ENCODE measurements at places on chromosomes 6 and 20. TPM values are rescaled to one million over a fixed set of nuclear protein-coding genes. Genes with fewer than 3 reads are reported as not detected.

- H3K27me3 ChIP-seq = peaks cover 15% of the 10 kb centered on the region
- no peaks in the 10 kb centered on the region for H3K36me3 ChIP-seq
- H3K4me1 ChIP-seq = no peaks in the 10 kb centered on the region
- DNase-seq = no peak
- no peak overlapping the region for H3K4me3 ChIP-seq
Measured at GRCh38 chr6:157690441-157691210, 132.4 kb upstream of the SNX9 start.

DNA sequence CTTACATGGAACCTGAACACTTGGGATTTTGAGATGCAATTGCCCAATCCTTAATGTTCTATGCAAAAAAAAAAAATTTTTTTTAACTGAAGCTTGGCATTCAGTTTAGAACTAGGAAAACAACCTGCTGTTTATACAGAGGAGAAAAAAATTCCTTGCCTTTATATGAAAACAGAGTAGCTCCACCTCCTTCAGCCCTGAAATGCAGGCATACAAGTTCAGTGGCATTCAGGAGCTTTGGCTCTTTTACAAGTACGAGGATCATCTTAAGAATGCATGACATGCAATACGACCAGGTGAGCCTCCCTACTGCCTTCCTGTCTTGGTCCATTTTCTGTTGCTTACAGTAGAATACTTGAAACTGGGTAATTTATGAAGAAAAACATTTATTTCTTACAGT is 20.4 kb downstream of the PAX1 start:
- DNase-seq = no peak
- H3K27me3 ChIP-seq = no peaks in the 10 kb centered on the region
- no peak overlapping the region for H3K4me3 ChIP-seq
- H3K27ac ChIP-seq = no peak overlapping the region

- H3K27me3 ChIP-seq = no peaks in the 10 kb centered on the region
- no peaks in the 10 kb centered on the region for H3K4me1 ChIP-seq
- H3K4me3 ChIP-seq = no peak overlapping the region
- no peak for DNase-seq
- H3K36me3 ChIP-seq = no peaks in the 10 kb centered on the region
Measured at GRCh38 chr20:55271371-55271770, 733.9 kb downstream of the CBLN4 start.

GRCh38 chr6:86153521-86153920 is 510.8 kb upstream of the SYNCRIP start:
- no peak overlapping the region for H3K4me3 ChIP-seq
- H3K27me3 ChIP-seq = 0 out of 2 replicates have a peak, but pooled peaks cover 3% of the 10 kb centered on the region
- no peaks in the 10 kb centered on the region for H3K4me1 ChIP-seq
- no peaks in the 10 kb centered on the region for H3K36me3 ChIP-seq
- no peak overlapping the region for H3K27ac ChIP-seq
- DNase-seq = no peak

DNA sequence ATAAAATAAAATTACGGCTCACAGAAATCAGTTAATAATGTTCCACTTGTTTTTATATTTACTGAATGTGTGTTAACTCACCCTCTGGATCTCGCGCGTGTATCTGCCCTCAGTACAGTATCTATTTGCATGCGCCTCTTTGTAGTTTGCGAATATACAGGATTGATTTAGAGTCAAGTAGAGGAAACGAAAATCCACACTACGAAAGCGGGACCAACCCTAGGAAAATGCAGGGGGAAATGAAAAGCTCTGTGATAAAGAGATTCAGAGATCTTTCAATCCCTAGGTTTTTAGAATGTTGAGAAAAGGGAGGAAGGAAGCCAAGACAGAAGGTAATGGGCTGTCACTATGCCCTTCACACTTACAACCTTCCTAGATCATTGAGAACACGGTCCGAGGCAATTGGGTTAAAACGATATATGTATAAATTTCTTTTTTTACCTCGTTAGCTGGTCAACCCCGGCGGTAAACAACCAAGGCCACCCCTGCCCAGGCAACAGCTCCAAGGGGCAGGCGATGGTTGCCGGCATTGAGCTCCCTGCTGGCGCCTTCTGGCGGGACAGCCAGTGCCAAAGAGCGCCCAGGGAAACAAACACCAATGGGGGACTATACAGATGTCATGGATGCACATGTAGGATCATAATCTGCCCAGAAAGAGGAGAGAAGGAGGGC is 792 bp upstream of the FUT9 start:
- H3K4me1 ChIP-seq = no peaks in the 10 kb centered on the region
- no peak overlapping the region for H3K27ac ChIP-seq
- no peak for DNase-seq
- H3K36me3 ChIP-seq = no peaks in the 10 kb centered on the region
- no peak overlapping the region for H3K4me3 ChIP-seq

- peaks cover 9% of the 10 kb centered on the region for H3K36me3 ChIP-seq
- peak overlapping the region; percentile 66 for H3K4me3 ChIP-seq
- H3K27me3 ChIP-seq = no peaks in the 10 kb centered on the region
- no peak for DNase-seq
- H3K4me1 ChIP-seq = peaks cover 36% of the 10 kb centered on the region
Measured at GRCh38 chr6:31402324-31403282, 792 bp upstream of the MICA start.

DNA sequence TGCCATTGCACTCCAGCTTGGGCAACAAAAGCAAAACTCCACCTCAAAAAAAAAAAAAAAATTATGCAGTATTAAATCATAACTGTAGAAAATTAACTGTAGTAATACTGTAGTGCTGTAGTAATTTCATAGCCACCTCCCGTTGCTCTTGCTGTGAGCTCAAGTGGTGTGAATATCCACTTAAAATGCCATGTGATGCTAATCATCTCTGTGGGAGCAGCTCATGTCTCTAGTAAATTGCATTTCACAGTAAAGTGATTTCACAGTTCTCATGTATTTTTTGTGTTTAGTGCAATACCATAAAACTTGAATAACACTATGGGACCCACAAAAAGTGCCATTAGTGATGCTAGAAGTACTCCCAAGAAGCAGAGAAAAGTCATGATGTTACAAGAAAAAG is 14.4 kb upstream of the FAM217A start:
- no peaks in the 10 kb centered on the region for H3K36me3 ChIP-seq
- no peaks in the 10 kb centered on the region for H3K4me1 ChIP-seq
- DNase-seq = no peak
- H3K27ac ChIP-seq = no peak overlapping the region
- no peak overlapping the region for H3K4me3 ChIP-seq

DNA sequence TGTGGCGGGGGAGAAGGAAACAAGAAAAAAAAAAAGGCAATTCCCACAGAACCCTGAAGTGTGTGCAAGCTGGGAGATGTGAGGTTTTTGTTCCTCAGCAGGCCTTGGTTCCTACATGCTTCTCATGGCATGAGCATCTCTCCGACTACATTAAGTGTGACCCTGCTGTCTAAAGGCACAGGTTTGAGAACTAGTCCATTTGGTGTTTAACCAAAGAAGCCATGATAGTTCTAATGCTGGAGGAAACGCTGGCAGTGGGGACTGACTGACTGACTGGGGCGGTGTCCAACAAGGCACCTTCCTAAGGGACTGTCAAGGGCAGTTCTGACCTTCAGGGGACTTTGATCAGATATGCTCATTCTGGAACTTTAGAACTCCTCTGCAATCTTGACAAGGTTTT is 3.8 kb downstream of the TXNDC5 start:
- H3K4me3 ChIP-seq = no peak overlapping the region
- H3K27me3 ChIP-seq = no peaks in the 10 kb centered on the region
- peaks cover 50% of the 10 kb centered on the region for H3K36me3 ChIP-seq
- no peak overlapping the region for H3K27ac ChIP-seq
- DNase-seq = no peak
- peaks cover 18% of the 10 kb centered on the region for H3K4me1 ChIP-seq

DNA sequence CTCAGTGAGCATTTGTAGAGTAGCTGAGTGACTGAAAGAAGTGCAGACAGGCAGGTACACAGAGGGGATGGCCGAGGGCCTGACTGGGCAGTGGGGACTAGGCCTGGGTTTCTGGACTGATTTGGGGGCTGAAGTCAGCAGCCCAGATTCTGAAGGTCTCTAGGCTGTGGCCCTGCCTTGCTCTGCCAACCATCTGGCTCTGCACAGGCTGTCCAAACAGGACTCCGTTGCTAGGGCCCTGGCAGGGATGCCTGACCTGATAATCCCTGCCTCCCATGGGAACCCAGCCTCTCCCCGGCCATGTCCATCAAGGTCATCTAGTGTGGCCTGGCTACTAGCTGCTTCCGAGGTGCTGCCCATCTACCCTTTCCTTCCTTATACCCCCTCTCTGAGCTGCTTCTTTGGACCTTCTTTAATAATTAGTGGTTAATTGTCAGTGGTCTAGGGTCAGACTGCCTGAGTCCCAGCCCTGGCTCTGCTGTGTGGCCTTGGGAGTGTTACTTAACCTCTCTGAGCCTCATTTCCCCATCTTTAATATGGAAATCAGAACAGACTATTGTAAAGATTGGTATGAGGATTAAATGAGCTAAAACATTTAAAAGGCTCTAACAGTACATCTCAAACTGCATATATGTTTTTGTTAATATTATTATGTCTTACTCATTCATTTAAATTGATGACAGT is 137.9 kb downstream of the VEGFA start:
- no peak overlapping the region for H3K27ac ChIP-seq
- no peak overlapping the region for H3K4me3 ChIP-seq
- no peak for DNase-seq
- no peaks in the 10 kb centered on the region for H3K36me3 ChIP-seq
- no peaks in the 10 kb centered on the region for H3K27me3 ChIP-seq

- peaks cover 100% of the 10 kb centered on the region for H3K36me3 ChIP-seq
- no peaks in the 10 kb centered on the region for H3K4me1 ChIP-seq
- DNase-seq = no peak
- no peak overlapping the region for H3K27ac ChIP-seq
- no peak overlapping the region for H3K4me3 ChIP-seq
Measured at GRCh38 chr20:45948261-45948733, 13.8 kb downstream of the PCIF1 start.

- H3K27ac ChIP-seq = no peak overlapping the region
- DNase-seq = no peak
- H3K4me3 ChIP-seq = no peak overlapping the region
Measured at GRCh38 chr6:83696674-83697073, 12.2 kb downstream of the SNAP91 start.

DNA sequence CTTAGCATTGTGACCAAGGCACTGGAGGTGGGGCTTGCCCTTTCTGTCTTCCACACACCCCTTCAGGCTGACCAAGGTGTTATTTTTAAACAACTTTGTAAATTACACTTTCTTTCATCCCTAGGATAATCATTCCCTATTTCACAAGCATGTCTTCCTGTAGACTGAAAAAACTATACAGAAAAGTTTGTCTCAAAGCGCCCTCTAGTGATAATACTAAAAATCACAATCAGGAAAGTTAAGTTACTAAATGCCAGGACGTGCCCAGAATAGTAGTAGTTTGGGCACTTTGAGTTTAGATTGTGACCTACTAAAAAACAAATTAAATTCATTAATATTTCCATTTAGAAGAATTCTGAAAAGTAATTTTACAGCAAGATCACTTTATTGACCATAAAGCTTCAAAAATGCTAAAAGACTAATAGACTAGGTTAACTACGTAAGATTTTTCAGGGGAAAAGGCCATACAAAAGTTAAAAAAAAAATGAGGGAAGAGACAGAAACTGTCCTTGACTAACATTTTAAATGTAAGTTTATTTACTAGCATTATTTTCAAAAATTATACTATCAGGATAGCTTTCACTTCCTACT is 123.3 kb upstream of the DUSP22 start:
- H3K4me3 ChIP-seq = no peak overlapping the region
- H3K36me3 ChIP-seq = no peaks in the 10 kb centered on the region
- DNase-seq = no peak
- H3K4me1 ChIP-seq = no peaks in the 10 kb centered on the region
- peaks cover 16% of the 10 kb centered on the region for H3K27me3 ChIP-seq

DNA sequence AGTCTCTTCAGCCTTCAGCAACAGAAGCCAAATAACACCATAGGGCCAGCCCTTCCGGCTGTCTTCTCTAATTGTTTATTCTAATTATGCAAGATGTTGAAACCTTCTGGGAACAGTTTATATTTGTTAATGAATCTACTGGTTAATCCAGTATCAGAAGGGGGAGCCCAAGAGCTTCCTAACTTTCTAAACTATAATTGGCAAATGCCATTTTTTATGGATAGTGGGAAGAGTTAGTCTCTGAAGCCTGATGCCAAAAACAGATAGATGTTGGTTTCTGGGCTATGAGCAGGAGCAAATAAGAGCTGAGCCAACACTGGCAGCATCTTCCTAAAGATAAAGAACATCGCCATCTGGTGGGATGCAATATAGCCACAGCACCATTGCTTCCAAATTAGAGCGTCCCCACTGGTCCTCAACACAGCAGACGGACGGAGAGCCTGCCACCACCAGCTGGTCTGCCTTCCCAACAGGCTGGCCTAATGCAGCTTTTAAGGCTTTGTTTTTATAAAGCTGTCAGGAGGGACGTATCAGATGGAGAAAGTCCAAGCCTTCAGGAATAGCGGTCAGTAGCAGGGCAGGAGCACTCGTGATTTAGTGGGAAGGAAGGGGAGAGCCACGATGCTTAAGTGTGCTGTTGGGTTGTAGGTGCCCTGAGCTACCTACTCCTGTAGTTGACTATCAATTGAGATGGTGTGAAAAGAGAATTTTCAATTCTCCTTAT is 118.8 kb downstream of the RALGAPA2 start:
- peak; percentile 15 for DNase-seq
- no peak overlapping the region for H3K4me3 ChIP-seq
- no peaks in the 10 kb centered on the region for H3K4me1 ChIP-seq
- no peaks in the 10 kb centered on the region for H3K27me3 ChIP-seq
- H3K27ac ChIP-seq = no peak overlapping the region
- no peaks in the 10 kb centered on the region for H3K36me3 ChIP-seq

DNA sequence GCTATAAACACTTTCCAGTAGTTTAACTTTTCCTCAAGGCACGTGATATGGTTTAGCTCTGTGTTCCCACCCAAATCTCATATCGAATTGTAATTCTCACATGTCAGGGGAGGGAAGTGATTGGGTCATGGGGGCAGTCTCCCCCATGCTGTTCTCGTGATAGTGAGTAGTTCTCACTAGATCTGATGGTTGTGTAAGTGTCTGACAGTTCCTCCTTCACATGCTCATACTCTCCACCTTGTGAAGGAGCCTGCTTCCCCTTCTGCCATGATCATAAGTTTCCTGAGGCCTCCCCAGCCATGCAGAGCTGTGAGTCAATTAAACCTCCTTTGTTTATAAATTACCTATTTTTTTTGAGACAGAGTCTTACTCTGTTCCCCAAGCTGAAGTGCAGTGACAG is 127.9 kb downstream of the DTNBP1 start:
- H3K36me3 ChIP-seq = no peaks in the 10 kb centered on the region
- H3K27ac ChIP-seq = no peak overlapping the region
- no peaks in the 10 kb centered on the region for H3K4me1 ChIP-seq
- no peaks in the 10 kb centered on the region for H3K27me3 ChIP-seq
- H3K4me3 ChIP-seq = no peak overlapping the region

- DNase-seq = peak; percentile 93
- H3K27me3 ChIP-seq = no peaks in the 10 kb centered on the region
- peaks cover 64% of the 10 kb centered on the region for H3K4me1 ChIP-seq
- H3K36me3 ChIP-seq = no peaks in the 10 kb centered on the region
- H3K4me3 ChIP-seq = no peak overlapping the region
- peak overlapping the region; percentile 74 for H3K27ac ChIP-seq
Measured at GRCh38 chr6:18491308-18492045, 104.3 kb downstream of the RNF144B start.

RRP36 gene
- total RNA-seq = 184 TPM

UCKL1 gene
- total RNA-seq = 10.3 TPM

TP53INP2 gene
- total RNA-seq = 0.88 TPM

SLC22A1 gene
- not detected for total RNA-seq

IL20RA gene
- total RNA-seq = not detected

MCM9 gene
- 8.0 TPM for total RNA-seq

CD109 gene
- 47.3 TPM for total RNA-seq

TFAP2D gene
- total RNA-seq = not detected

NOL4L gene
- total RNA-seq = 11.4 TPM

Measured in SJSA1 (cell line).